ENCODE measurements at places on chromosomes 2 and 18. TPM values are rescaled to one million over a fixed set of nuclear protein-coding genes. Genes with fewer than 3 reads are reported as not detected.

DNA sequence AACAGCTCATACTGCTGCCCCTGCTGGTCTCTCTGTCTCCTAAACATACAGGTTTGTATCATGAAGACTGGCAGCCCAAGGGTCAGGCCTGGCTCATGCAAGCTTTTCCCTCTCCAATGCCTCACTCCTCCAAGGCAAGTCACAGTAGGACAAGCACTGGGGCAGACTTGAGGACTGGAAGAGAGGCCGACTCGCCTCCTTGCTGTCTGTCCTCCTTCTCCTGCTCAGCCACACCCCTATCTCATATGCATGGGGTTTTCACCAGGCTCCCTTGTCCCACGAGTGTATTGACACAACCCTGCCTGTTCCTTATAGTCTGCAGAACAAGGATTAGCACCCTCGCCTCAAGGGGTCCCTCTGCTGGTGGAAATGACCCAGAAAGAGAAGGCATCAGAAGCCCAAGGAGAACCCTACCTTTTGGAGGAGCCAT, 223.7 kb downstream of the SOX11 start:
- no peaks in the 10 kb centered on the region for H3K27me3 ChIP-seq
- DNase-seq: no peak
- peaks cover 4% of the 10 kb centered on the region for H3K36me3 ChIP-seq
- H3K4me1 ChIP-seq: peaks cover 22% of the 10 kb centered on the region
- no peak overlapping the region for H3K27ac ChIP-seq

The AOX1 gene
- 4.1 TPM for total RNA-seq

The CCDC141 gene
- total RNA-seq: 14.8 TPM

DNA sequence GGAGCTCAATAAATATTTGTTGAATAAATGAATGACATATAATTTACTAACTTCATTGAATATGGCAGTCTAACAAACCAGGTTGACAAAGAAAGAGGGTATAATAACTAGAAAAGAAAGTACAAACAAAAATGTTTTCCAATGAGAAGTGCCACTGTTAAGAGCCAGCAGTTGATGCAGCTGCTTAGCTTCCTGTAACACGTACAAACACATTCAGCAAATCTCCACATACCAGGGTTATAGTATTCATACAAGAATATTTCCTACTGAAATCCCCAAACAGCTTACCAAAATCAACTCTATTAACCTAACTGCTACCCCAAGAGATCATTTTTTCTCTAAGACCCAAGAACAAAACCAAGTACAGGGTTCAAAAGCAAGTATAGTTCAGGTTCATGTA, 77.7 kb downstream of the THADA start:
- no peaks in the 10 kb centered on the region for H3K4me1 ChIP-seq
- H3K27me3 ChIP-seq: no peaks in the 10 kb centered on the region
- no peak for DNase-seq
- no peak overlapping the region for H3K4me3 ChIP-seq
- H3K27ac ChIP-seq: no peak overlapping the region

The CFC1B gene
- not detected for total RNA-seq

DNA sequence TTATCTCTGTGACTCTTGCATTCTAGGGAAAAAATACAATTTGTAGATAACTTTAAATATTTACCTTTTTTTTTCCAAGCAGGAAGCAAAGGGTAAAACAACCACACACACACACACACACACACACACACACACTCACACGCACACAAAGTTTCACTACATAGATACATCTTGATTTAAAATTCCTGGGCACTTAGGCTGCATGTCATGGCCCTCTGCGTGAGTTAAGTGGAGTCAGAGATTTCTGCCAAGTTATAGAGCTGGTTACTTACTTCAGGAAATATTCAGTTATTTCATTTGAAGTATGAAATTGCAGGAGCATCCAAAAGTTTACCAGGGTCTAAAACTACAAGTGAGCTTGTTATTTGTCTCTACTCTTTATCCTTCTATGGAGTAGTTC, 612.0 kb downstream of the IRS1 start:
- no peaks in the 10 kb centered on the region for H3K36me3 ChIP-seq
- H3K27me3 ChIP-seq: no peaks in the 10 kb centered on the region
- no peak overlapping the region for H3K4me3 ChIP-seq
- H3K4me1 ChIP-seq: peaks cover 2% of the 10 kb centered on the region
- H3K27ac ChIP-seq: no peak overlapping the region

GRCh38 chr2:129880309-129880708, 99.2 kb upstream of the RAB6C start:
- no peaks in the 10 kb centered on the region for H3K36me3 ChIP-seq
- no peak overlapping the region for H3K27ac ChIP-seq
- no peak for DNase-seq
- H3K4me3 ChIP-seq: no peak overlapping the region

- H3K27me3 ChIP-seq: peaks cover 72% of the 10 kb centered on the region
- H3K27ac ChIP-seq: no peak overlapping the region
- DNase-seq: no peak
- H3K4me3 ChIP-seq: no peak overlapping the region
Measured at GRCh38 chr2:120809151-120809550, 73.5 kb downstream of the GLI2 start.

DNA sequence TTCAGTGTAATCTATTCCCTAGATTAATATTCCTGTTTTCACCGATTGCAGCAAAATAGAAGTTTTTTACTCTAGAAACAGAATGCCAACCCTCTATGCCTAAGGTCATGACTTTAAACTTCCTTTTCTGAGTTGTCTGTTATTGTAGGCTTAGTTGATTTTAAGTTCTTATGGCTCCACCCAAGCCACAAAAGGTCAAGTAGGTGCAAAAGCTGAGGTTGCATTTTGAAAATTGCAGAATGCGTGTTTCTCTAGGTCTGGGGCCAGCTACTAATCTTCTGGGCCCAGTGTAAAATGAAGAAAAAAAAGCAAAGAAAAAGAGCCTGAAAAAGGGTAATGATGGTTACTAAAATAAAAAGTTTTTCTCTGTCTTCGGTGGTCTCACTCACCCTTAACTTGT, 635.7 kb upstream of the FAM98A start:
- H3K4me1 ChIP-seq: no peaks in the 10 kb centered on the region
- no peaks in the 10 kb centered on the region for H3K36me3 ChIP-seq
- H3K4me3 ChIP-seq: no peak overlapping the region

Data from progenitor cell of endocrine pancreas (in vitro differentiated cells).